Psoas muscle (tissue), 8 donors: ENCODE measurements at places on chromosomes 6 and 20.

DNA sequence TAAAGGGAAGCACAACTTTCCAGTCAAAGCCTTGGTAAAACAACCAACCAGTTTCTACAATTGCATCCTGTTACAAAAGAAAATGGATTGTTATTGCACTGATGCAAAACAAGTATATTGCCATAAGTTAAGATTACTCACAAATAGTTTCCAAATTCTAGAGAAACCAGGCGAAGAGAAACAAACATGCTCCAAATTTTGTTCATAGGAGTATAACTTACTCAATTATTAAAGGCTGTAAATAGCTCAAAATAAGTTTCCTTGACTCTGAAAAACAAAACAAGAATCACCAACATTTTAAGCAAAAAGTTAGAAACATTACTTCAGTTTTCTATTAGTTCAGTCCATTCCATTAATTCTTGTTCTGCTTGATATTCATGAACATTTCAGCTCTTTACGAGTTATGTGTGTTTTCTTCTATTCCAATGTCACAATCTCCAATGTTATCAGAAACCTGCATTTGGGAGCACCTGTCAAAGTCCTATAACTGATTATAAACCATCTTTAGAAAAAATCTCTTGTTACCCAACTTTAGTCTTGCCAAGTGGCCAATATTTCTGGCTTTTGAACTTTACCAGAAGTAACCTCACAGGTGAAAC, 137.9 kb upstream of the THBS2 start:
- no peaks in the 10 kb centered on the region for H3K4me1 ChIP-seq
- DNase-seq: no peak
- no peaks in the 10 kb centered on the region for H3K27me3 ChIP-seq

DNA sequence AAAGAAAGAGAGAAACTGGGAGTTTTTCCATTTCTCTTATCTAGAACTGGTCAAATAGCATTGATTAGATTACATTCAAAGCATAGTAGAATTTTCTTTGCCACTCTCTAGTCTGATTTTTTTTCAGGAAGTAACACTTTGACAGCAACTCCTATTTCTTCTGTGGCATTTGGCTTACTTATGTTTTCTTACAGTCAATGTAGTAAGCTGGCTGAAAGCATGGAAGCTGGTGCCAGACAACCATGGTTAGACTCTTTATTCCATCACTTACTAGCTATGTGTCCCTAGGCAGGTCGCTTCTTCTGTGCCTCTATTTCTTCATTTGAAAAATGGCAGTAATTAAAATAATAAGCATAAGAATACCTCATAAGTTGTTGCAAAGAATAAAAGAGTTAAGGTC, 54.2 kb upstream of the OPRM1 start:
- H3K4me1 ChIP-seq: no peaks in the 10 kb centered on the region
- DNase-seq: no peak
- H3K36me3 ChIP-seq: no peaks in the 10 kb centered on the region
- no peak overlapping the region for H3K27ac ChIP-seq
- H3K27me3 ChIP-seq: no peaks in the 10 kb centered on the region

GRCh38 chr6:166500246-166500645, 86.2 kb downstream of the RAMACL start:
- H3K4me3 ChIP-seq: no peak overlapping the region
- H3K27ac ChIP-seq: no peak overlapping the region
- peaks cover 6% of the 10 kb centered on the region for H3K36me3 ChIP-seq
- H3K4me1 ChIP-seq: peaks cover 8% of the 10 kb centered on the region
- DNase-seq: no peak
- H3K27me3 ChIP-seq: no peaks in the 10 kb centered on the region

DNA sequence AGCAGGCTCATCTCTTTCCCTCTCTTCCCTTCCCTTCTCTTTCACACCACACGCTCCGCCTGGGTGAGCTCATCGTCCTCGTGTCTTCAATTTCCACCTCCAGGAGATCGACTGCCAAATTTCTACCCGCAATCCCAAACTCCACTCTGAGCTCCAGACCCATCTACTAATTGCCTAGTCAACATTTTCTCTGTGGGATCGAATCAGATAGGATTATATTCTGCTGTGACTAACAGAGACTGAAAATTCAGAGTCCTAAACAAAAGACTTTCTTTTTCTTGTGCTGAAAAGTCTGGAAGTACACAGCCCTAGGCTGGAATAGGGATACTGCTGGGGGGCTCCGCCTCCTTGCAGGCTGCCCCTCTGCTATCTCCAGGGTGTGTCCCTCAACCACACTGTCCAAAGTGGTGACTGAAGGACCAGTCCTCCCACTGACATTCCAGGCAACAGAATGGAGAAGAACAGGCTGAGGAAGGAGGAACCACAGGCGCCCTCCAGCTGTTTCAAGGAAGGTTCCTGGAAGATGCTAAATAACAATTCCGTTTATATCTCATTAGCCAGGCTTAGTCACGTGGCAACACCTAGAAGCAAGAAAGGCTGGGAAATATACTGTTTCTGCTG, 5.0 kb upstream of the HSPA12B start:
- H3K4me3 ChIP-seq: no peak overlapping the region
- no peaks in the 10 kb centered on the region for H3K4me1 ChIP-seq
- H3K36me3 ChIP-seq: no peaks in the 10 kb centered on the region
- H3K27ac ChIP-seq: peak overlapping the region; percentile 7
- no peak for DNase-seq
- H3K27me3 ChIP-seq: no peaks in the 10 kb centered on the region

DNA sequence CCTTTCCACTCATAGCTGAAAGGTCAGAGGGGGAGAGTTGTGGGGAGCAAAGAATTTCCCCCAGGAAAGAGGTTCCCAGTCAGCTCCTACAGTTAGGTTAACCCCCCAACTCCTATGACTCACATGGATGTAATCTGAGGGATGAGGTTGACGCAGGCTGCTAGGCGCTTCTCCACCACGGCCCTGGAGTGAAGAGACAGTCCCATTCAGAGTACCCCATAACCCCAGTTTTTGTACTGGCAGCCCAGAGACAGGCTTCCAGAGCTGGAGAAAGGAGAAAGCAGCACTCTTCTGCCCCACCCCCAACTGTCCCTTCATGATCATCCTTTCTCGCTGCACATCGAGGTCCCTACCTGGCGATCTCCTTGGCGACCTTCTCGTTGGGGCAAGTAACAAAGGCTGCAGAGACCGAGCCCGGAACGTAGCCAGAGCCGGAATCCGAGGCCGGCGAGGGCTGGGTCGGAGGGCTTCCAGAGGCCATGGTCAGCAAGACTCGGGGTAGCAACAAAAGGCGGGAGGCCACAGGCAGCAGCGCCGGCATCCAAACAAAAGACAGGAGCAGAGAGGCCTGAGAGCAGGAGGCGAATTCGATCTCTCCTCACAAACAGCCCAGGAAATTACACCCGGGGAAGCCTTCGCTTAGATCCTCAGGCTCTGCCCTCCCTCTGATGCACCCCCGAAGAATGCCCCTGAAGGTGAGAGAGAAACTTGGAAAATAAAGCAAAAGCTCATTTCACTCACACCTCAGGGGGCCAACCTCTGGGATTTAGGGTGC, 592 bp downstream of the CUTA start:
- peaks cover 18% of the 10 kb centered on the region for H3K4me1 ChIP-seq
- DNase-seq: no peak
- peak overlapping the region; percentile 73 for H3K4me3 ChIP-seq
- no peaks in the 10 kb centered on the region for H3K27me3 ChIP-seq

GRCh38 chr6:150118203-150118602, 24.6 kb upstream of the PPP1R14C start:
- no peak overlapping the region for H3K4me3 ChIP-seq
- no peak for DNase-seq
- H3K27ac ChIP-seq: no peak overlapping the region
- H3K27me3 ChIP-seq: no peaks in the 10 kb centered on the region
- H3K4me1 ChIP-seq: no peaks in the 10 kb centered on the region
- H3K36me3 ChIP-seq: no peaks in the 10 kb centered on the region

DNA sequence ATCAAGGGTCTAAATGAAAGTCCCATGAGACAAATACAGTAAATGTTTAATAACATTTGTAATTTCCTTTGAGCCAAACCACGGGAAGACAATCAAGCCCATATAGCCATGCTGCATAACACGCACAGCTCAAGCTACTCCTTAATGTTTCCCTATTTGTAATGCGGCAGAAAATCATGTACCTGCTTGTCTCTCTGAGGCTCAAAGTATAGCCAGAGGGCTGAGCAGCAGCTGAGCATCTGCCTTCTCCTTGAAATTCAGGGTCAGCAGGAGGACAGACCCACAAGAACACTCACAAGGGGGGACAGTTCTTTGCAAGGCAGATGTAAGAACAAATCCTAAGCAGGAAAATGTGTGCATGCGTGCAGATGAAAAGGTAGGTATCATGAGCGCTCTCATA, 45.8 kb upstream of the JARID2 start:
- no peak overlapping the region for H3K27ac ChIP-seq
- H3K36me3 ChIP-seq: no peaks in the 10 kb centered on the region
- H3K4me3 ChIP-seq: no peak overlapping the region
- no peak for DNase-seq
- no peaks in the 10 kb centered on the region for H3K27me3 ChIP-seq

DNA sequence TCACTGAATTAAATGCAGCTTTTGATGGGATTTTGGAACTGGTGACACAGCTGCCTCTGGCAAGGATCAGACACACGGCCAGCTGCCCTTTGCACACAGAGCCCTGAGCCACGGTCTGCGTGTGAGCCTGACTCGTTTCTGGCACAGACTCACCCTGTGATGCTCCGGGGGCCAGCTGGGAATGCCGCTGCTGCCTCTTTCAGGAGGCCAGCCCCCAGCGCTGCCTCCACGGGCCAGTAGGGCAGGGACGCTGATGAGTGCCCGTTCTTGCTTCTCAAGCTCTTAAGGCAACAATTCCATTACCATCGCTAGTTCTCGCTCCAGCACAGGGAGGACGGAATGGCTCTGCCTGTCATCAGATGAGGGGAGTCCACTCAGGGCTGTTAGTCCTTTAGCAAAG, 61.6 kb downstream of the IRF4 start:
- no peak overlapping the region for H3K27ac ChIP-seq
- DNase-seq: peak; percentile 54
- H3K4me1 ChIP-seq: no peaks in the 10 kb centered on the region
- peaks cover 4% of the 10 kb centered on the region for H3K27me3 ChIP-seq

DNA sequence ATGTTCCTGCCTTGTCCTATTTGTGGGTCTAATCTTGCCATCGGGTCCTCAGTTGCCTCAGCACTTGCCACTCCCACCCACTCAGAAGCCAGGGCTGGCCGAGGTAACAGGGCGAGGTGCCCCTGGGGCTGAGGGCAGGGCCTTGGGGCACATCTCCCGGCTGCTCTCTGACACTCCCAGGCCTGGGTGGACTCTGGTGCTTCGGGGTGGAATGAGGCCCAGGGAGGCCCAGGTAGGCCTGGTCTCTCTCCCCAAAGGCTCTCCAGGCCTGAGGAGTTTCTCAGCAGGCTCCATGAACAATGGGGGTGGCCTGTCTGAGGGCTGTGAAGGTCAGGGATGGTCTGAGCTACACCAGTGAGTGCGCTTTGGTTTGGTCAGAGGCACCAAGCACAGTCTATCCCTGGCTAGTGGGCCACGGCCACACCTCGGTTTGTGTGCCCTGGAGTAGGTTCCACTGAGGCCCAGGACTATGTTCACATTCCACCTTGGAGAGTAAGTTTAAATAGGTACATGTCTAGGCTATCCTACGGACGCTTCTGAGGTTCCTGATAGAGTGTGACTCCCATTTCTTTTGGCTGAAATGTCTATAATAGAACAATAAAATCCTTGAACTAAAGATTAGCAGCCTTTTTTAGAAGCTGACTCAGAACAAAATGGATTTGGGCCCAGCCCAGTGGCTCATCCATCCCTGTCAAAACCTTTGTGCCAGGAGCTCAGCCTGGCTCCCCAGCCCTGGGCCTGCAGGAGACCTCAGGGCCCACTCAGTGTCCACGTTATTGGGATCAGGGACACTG, 78.8 kb downstream of the SLC24A3 start:
- no peak overlapping the region for H3K4me3 ChIP-seq
- H3K4me1 ChIP-seq: peaks cover 4% of the 10 kb centered on the region
- H3K27me3 ChIP-seq: no peaks in the 10 kb centered on the region
- no peak for DNase-seq
- no peaks in the 10 kb centered on the region for H3K36me3 ChIP-seq
- H3K27ac ChIP-seq: no peak overlapping the region

GRCh38 chr6:80020381-80021120, 16.1 kb downstream of the TTK start:
- H3K4me3 ChIP-seq: no peak overlapping the region
- no peaks in the 10 kb centered on the region for H3K27me3 ChIP-seq
- H3K4me1 ChIP-seq: no peaks in the 10 kb centered on the region
- DNase-seq: no peak

DNA sequence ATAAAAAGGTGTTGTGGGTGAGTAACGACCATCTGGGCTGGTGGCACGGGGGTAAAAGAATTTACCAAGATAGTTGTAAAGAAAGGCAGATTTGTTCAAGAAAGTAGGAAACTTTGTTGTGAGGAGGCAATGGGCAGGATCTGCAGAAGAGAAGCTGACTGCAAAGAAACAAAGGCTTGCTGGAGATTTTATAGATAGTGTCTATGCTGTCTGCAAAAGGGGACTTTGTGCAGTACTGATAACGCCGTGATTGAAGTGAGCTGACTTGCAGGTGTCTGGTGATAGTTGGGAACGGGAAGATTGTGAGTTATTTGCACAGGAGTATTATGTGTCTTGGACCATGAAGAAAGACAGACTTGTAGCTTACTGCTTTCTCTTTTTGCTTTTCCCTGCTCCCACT, 36.8 kb upstream of the GSTA3 start:
- no peak overlapping the region for H3K4me3 ChIP-seq
- no peaks in the 10 kb centered on the region for H3K27me3 ChIP-seq
- no peaks in the 10 kb centered on the region for H3K4me1 ChIP-seq
- H3K36me3 ChIP-seq: no peaks in the 10 kb centered on the region
- no peak overlapping the region for H3K27ac ChIP-seq

DNA sequence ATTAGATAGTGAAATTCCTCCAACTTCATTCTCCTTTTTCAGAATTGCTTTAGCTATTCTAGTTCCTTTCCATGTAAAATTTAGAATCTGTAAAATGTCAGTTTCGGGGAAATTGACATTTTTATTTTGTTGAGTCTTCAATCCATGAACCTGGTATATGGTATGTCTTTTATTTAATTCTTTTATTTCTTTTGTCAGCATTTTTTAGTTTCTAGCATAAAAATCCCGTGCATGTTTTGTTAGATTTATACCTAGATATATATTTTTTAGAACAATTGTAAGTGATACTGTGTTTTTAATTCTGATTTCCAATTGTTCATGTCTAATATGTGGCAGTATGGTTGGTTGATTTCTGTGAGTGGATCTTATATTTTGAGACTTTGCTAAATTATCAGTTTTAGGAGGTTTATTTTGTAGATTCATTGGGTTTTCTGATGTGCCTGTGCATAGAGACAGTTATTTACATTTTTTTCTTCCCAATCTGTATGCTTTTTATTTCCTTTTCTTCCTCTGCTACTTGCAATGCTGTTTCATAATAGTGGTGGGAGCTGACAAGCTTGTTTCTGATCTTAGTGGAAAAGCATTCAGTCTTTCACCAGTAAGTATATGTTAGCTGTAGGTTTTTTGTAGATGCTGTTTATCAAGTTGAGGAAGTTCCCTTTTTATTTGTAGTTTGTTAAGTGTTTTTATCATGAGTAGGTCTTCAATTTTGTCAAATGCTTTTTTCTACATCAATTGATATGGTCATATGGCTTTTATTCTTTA, 13.7 kb downstream of the TAB2 start:
- no peaks in the 10 kb centered on the region for H3K27me3 ChIP-seq
- peak overlapping the region; percentile 31 for H3K27ac ChIP-seq
- no peaks in the 10 kb centered on the region for H3K36me3 ChIP-seq
- no peak overlapping the region for H3K4me3 ChIP-seq
- H3K4me1 ChIP-seq: peaks cover 72% of the 10 kb centered on the region

- H3K27ac ChIP-seq: no peak overlapping the region
- no peaks in the 10 kb centered on the region for H3K36me3 ChIP-seq
- no peaks in the 10 kb centered on the region for H3K27me3 ChIP-seq
- H3K4me1 ChIP-seq: no peaks in the 10 kb centered on the region
- no peak for DNase-seq
Measured at GRCh38 chr6:45619994-45620471, 242.3 kb upstream of the SUPT3H start.
